ENCODE measurements at places on chromosomes 13 and 19.

DNA sequence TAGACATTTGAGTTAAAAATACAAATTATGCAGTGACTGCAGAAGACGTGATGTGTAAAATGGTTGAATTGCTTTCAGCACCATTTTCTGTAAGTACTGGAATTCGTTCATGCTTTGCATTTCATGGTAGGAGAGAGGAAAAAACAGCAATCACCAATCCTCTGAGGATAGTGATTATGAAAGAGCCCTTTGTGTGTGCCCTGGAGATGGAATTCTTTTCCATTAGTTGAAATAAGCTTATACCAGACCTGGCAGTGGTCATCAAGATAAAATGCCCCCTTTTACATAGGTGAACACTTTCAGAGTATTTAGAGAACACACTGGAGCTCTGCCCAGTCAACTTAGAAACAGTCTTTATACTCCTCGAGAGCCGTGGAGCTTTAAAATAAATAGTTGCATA lies 1.7 kb downstream of the CNMD start:
- DNase-seq: no peak

DNA sequence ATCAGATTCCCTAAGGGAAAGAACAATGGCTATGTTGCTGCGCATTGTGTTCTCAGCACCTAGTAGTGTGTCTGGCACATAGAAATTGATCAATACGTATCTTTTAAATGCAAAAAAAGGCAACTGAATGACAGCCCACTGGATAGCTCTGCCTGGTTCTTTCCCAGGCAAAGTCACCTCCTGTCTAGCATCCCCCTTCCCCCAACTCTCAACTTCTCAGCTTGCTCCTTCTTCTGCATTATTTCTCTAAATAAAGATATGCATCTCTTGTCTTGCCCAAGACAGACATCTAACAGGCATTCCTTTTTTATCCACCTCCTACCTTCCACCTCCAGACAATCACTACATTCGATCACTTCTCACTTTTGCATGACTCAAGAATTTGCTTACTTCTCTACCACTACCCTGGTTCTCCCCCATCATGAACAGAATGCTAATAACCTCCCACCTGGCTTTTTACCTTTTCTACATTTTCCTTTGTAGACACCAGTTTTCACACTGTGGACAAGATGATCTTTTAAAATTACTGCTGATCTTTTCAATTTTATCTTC lies 26.5 kb upstream of the OXGR1 start:
- no peak for DNase-seq

DNA sequence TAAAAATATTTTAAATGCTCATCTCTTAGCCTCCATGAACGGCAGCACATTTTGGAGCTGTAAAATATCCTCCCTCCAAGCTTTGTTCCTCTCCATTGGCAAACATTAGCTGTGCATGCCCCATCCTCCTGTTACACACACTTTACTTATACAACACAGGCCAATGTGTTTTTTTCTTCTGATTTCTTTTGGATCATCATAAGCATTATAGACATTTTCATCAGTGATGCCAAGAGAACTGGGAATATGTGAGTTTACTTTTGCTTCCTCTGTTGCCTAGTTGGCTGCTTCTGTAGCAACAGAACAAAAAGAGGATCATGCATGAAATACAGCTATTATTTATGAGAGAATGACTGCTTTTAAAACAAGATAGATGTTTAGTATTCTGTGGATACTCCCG lies 142.6 kb downstream of the PCDH9 start:
- no peak for DNase-seq

DNA sequence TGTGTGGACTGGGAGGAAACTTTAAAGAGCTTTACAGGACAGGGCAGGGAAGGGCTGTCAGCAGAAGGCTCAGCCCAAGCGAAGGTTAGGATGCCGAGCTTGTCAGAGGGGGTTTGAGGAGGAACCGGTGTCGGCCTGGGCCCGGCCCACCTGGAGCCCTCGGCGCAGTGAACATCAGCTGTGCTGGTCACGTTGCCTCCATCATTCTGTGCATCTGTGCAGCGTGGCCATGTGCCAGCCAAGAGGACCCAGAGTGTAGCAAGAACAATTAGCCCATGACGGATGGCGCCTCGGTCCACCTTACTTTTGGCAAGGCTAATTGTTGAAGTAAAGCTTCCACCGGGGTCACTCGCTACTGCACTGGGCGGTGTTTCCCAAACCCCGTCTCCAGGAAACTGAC lies 161.4 kb downstream of the PTPRS start:
- DNase-seq: no peak

DNA sequence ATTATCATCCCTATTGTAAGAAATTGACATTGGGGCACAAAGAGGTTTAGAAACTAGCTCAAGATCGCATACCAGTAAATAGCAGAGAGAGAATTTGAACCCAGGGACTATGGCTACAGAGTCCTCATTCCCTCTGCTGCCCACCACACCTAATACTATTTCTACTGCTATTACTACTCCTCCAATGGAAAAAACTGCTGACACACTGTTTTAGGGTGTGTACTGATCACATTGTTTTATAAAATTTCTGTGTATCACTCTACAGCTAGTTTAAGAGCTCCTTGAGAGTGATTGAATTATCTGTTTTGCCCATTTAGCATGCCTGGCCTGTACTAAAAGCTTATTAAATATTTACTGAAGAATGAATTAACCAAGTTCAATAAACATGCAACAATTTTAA lies 552.4 kb downstream of the GPC5 start:
- DNase-seq: no peak

- no peak for DNase-seq
Observed at GRCh38 chr13:60661521-60661920, 264.5 kb downstream of the TDRD3 start.

DNA sequence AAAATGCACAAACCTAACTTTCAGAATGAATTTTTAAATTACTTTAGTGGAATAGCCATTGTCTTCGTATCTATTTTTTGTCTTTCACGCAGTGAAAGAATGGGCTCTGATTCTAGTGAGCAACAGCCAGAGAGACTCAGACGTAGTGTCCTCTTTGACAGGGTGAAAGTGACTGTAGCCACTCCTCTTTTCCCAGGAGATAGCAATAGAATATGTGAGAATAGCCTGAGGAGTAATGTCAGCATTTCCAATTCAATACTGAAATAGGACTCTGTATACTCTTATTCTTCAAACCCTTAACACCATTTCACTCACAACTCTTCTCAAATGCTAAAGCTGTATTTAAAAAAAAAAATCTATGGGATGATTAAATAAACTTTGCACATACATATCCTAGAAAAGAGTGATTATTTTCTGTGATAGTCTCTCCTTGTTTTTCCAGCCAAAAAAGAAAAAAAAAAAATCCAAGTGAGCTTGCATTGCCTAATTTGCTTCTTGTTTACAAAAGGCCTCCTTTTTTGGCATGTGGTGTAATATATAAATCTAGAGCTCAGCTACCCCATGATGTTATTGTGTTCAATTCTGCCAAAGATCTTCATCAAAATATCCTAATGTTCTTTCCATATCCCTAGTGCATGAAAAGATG lies 626.1 kb upstream of the SLITRK6 start:
- peak; percentile 21 for DNase-seq

GRCh38 chr13:55219538-55219937 lies 1921.2 kb upstream of the PRR20A start:
- no peak for DNase-seq

DNA sequence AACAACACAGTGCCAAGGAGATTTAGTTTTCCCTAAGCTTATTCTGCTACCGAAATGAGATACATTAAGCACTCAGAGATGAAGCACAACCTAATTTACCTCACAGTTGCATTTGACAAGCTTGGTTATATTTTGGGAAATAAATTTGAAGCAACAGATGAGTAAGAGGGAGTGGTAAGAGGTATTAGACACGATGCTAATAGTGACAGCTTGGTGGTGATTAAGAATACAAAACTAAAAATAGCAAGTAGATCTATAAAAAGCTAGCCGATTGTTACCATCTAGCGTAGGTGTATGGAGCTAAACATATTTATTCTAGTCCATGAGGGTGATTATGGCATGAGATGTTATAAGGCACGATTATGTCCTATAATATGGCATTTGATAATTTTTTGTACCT lies 208.5 kb downstream of the PCCA start:
- DNase-seq: no peak

DNA sequence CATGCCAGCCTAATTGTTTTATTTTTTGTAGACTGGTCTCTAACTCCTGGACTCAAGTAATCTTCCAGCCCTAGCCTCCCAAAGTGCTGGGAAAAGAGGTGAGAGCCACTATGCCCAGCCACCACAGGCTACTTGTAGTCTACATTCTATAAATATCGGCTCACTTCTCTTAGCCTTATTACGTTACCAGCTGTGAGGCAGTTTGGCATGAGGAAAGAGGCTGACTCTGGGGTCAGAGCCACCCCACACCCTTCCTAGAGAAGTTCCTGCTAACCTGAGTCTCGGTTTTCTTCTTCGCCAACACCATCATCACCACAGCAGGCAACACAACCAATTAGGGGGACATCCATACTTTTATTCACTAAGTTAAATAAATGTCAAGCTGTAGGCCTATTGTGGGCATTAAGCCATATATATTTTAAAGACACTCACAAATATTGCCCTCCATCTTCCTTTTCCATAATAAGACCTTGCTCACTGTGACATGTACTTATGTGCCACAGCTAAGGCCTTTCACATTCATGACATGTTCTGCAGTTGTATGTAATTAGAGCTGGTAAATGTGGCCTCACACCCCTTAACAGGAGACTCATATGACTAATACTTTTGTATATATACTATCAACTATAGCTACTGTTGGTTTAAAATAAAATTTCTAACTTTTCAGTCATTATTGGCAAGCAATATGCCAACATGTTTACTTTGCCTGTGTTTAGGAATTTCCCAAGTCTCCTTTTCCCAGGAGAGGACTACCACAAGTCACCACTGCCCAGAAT lies 5.7 kb downstream of the SLC25A30 start:
- peak; percentile 19 for DNase-seq

- DNase-seq: no peak
Observed at GRCh38 chr19:5947435-5947834, 30.5 kb downstream of the RANBP3 start.

DNA sequence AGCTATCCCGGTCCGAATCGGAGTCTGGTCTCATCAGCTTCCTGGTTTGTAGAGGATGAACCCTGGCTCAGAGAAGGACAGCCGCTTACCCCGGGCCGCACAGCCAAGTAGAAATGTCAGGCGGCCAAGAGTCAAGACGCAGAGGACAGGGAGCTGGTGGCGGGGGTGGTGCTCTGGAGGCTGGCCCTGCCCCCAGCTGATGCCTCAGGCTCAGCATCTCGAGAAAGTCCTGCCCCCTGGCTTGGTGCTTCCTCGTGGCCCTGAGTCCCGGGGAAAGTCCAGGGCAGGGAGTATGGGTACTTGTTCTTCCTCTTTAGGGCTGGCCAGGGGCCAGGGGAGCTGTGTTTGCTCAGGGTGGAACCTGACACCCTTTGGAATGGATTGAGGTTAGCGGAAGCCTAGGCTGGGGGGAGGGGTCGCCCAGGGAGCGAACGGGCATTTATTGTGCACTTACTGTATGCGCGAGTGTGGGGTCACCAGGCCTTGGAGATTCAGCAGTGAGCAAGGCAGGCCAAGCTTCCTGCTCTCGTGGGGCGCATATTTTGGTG lies 2.2 kb downstream of the TJP3 start:
- no peak for DNase-seq

GRCh38 chr13:80894917-80895316 lies 554.0 kb upstream of the SPRY2 start:
- DNase-seq: no peak

DNA sequence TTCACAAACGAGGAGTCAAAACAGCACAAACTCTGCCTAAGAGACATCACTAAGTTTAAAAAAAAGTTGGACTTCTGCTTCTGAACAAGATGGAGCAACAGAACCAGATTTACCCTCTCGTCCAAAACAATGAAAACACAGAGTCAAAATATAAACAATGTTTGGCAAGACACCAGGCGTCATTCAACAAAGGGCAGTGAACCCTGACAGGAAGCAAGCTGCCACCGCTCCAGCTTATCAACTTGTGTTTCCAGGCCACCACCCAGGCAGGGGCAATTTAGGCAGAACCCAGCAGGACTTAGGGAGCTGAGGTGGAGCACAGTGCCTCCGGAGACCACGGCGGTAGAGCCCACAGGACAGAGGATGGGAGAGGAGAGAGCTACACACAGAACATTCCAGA lies 8.6 kb upstream of the NAPA start:
- DNase-seq: no peak

DNA sequence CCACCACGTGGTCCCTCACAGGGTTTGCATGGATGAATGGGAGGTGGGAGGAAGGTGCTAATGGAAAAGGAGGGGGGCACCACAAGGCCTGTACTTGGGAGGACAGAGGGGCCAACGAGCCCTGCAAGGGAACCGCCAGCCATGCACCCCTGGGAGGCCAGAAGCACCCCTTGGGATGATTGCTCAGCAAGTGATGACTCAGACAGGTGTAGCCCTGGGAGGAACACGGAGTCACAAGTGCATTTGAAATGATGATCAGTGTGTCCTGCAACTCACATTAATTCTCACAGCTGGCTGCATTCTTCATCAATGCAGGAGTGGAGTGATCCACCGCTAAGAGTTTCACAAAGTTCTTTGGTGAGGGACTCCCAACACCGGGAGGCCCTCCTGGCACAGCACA lies 82.8 kb upstream of the ZNF254 start:
- DNase-seq: no peak

DNA sequence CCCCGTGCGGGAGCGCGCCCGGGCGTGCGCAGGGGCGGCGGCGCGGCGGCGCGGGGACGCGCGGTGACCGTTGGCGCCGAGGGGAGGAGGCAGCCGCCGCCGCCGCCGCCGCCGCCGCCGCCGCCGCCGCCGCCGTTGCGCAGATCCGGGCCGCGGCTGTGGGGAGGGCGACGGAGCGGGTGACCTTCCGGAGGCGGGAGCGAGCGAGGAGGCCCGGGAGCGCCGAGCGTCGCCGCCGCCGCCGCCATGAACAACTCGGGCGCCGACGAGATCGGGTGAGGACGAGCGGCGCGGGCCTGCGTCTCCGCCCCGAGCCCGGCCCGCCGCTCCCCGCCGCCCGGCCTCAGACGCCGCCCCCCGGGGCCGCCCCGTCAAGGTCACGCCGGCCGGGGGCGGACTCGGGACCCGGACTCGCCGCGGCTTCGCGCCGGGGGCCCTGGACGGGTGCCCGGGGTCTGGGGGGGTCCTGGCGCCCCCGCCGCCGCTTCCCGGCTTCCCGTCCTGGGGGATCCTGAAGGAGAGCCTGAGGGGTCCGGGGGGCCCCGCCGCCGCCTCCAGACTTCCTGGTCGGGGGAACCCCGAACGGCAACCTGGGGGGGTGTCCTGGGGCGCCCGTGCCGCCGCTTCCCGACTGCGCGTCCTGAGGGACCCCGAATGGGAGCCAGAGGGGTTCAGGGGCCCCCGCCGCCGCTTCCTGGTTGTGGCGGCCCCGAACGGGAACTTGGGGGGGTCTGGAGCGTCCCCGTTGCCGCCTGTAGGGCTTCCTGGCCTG lies at the start of gene DAZAP1:
TSS of gene DAZAP1 (plus strand) at position 59 of the 772 bp plus-strand sequence. CDS start at position 247, 188 bp downstream.
- DNase-seq: peak; percentile 30

GRCh38 chr13:21078501-21078900 lies 17.1 kb upstream of the LATS2 start:
- no peak for DNase-seq
